Posterior vena cava (tissue), 2 donors: ENCODE measurements at places on chromosomes 4 and X. TPM values are rescaled to one million over a fixed set of nuclear protein-coding genes. Genes with fewer than 3 reads are reported as not detected.

GRCh38 chrX:85836868-85837267, 210.5 kb downstream of the CHM start:
- DNase-seq, result no peak

DNA sequence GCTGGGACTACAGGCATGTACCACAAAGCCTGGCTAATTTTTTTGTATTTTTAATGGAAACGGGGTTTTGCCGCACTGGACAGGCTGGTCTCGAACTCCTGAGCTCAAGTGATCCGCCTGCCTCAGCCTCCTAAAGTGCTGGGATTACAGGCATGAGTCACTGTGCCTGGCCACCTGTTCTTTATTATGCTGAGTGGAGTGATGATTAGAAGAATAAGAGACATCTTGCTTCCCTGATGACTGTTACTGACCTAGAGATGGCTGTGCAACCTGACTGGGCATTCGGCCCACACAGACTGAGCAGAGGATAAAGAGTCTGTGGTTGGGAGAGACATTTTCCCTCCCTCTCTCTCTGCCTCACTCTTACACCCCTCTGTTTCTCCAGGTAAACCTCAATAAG, 56.7 kb downstream of the SPINK2 start:
- DNase-seq, result no peak

DNA sequence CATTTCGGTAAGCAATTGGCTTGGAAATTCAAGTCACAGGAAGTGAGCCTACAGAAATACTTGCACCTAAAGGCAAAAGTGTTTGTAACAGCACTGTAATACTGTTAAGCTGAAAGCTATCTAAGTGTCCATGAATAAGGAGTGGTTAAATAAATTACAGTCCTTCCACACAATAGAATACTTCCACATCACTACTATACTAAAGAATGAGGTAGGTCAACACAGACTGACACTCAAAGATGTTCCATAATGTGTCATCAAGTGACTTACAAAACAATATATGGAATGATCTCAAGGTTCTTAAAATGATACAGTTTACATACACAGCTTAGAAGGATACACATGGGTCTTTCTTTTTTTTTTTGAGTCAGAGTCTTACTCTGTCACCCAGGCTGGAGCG, 27.0 kb downstream of the SLC10A6 start:
- no peak for DNase-seq

DNA sequence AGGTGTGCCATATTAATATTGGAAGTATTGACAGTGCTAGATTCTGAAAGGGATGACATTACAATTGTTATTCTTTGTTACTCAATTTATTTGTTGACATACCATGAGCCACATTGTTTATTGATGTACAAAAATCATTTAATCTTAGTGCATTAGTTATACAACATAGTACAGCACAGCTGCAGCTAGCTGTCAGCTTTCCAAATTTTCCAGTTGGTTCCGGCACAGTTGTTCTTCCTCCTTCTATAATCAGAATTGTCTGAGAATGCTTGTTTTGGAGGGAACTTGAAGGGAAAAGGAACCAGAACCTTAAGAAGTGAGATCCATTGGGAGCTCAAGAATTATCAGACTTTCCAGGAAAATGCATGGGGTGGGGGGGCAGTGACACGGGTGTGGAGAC, 281.4 kb downstream of the ZIC3 start:
- DNase-seq, result no peak

SLC4A4 gene
- total RNA-seq, result 2.0 TPM

DNA sequence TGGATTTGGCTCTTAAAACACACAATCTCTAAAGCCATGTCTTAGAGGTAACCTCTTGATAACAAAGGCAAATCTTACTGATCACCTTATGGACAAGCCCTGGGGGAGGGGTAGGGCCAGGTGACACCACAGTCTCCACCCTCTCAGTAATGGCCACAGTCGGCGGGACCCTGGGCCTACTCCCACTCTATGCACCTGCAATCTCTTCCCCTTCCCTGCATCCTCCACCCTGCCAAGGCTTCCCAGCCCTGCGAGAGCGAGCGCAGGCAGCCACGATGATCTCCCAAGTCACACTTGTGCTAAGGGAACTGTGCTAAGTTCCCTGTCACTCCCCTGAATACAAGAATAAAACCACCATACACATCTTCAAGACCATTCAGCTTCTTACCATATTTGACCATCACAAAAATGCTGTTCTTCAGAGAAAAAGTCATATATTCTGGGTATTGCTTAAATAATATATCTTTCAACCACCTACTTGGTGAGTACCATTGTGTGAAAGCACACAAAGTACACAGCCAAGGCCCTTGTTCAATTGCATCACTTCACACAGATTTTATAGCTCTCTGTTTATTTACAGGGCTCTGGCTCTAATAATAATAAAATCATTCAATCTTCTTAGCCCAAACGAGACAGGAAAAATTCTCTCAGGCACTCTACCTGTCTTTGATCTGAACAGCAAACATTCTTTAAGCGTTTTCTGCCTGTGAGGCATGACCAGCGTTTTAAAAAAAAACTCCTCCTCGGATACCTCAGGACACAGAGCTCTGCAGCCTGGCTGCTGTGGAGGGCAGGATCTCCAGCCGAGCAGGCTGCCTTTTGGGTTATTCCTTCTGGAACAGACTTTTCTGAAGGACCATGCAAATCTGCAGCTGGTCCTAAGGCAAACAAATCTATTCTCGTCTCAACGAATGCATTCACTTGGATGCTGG, 115.7 kb upstream of the MAP3K15 start:
- no peak for DNase-seq

DNA sequence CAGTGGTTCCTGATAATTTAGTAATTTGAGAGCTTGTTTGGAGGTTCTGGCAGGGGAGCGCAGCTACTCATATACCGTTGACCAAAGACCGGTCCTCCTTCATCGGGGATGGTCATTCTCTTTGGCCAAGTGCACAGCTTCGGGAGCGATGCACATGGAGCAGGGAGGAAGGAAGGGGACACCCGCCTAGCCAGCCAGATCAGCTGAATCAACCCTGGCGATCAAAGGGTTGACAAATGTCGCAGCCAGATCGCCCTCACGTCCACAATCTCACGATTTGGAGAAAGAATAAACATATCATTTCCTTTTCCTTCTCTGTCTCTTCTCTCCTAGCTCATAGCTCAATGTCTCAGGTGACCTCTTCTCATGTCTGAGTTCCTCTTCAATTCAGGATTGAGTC, 11.1 kb downstream of the NDNF start:
- DNase-seq, result no peak
